Head of caudate nucleus (tissue), 42 donors: ENCODE measurements at places on chromosomes 4 and X.

DNA sequence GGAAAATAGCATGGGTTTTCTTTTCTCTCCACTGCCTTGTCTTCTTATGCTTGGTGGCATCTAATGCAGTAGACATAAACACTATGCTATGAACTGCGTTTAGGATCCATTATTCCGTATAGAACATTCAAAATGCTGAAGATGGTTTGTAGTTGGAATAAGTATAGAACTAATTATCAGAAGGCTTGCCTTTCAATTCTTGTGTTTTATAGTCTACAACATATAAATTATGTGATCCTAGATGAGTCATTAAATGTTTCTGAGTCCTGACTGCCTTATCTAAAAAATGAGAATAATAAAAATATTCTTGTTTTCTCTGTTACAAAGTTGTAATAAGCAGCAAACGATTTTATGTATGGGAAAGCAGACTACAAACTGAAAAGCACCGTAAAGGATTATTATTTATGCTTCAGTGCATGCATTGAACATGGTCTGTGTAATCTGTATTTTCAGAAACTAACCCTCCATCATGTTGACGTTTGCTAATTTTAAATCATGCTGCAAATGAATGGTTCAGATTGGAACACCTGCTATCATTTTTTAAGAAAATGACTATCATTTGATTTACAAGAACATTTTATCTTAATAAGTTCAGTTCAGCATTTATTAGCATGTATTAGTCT is 335.9 kb upstream of the AADAT start:
- DNase-seq = no peak

- no peak for DNase-seq
These were observed 641.3 kb downstream of the RPA4 start for GRCh38 chrX:97524997-97525396.

- peak; percentile 44 for DNase-seq
These were observed at the start of gene ADGRA3 for GRCh38 chr4:22515888-22516541. Gene ADGRA3 (minus strand): TSS chr4:22516066. CDS start chr4:22515784, 282 bp downstream.

GRCh38 chrX:154650221-154650510 is 3.2 kb downstream of the CTAG2 start:
- no peak for DNase-seq

GRCh38 chr4:184344899-184345572 is 127.4 kb upstream of the ENPP6 start:
- DNase-seq = no peak

DNA sequence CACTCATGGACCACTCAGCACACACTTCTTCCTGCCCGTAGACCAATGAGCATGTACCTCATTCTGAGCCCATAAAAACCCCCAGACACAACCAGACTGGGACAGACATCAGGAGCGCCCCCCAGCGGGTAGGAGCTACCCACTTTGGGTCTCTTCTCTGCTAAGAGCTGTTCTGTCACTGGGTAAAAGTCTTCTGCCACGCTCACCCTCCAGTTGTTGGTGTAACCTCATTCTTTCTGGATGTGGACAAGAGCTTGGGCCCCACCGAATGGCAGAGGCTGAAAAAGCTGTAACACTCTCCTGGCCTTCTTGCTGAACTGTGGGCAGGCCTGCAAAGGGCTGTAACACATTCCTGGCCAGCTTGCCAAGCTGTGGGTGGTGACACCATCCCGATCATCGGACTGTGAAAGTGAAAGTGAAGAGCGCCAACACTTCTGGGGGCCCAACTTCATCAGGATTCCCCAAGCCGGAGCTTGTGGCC is 137.6 kb downstream of the TECRL start:
- no peak for DNase-seq

GRCh38 chrX:17826609-17827496 is 34.2 kb downstream of the RAI2 start:
- DNase-seq = no peak

GRCh38 chrX:103586314-103586646 is 965 bp downstream of the TCEAL4 start:
- DNase-seq = peak; percentile 10

DNA sequence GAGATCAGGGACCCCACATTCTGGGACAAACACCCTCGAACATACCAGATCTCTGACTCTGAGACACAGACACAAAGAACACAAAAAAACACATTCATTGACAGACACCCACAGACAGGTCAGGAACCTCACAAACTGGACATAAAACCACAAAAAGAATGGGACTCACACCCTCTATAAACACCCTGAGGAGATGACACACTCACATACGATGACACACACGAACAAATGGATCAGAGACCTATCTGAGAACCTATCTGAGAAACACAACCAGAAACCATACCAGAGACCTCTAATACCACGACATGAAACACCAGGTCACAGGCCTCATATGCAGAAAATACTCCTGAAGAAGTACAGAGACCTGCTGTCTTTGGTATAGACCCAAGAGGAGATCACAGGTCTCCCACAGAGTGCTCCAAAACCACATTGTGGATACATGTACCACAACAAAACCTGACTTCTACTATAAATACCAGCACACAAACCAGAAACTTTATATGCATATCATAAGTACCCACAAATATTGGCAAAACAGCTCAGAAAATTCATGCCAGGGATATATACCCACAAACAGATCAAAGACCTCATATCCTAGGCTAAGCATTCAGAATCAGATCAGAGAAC is 19.5 kb downstream of the SUV39H1 start:
- no peak for DNase-seq

DNA sequence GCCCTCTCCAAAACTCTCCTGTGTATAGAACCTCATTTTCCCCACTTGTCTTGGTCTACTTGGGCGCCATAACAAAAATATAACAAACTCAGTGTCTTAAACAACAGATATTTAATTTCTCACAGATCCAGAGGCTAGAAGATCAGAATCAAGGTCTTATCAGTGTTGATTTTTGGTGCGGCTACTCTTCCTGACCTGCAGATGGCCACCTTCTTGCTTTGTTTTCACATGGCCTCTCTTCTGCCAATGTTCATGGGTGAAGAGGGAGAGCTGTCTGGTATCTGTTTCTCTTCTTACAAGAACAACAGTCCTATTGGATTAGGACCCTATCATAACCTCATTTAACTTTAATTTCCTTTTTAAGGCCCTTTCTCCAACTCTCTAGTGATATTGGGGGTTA is 177.3 kb downstream of the PABPC4L start:
- no peak for DNase-seq

DNA sequence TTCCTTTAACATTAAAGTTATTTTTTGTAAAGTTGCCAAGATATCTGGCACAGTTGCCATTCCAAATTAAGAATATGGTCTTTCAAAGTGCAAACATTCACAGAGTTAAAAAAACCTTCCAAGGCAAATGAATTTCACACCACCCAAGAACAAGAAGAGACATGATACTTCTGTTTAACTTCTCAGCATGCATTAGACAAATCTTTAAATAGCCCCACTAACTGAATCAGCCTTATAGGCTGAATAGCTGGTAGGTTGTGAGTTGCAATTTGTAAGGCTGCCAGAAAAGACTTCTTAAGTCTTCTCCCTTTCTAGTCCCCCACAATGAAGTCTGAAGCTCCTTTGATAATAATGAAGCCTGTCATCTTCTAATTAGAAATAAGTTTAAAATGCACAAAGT is 95.6 kb downstream of the MAPK10 start:
- DNase-seq = no peak

DNA sequence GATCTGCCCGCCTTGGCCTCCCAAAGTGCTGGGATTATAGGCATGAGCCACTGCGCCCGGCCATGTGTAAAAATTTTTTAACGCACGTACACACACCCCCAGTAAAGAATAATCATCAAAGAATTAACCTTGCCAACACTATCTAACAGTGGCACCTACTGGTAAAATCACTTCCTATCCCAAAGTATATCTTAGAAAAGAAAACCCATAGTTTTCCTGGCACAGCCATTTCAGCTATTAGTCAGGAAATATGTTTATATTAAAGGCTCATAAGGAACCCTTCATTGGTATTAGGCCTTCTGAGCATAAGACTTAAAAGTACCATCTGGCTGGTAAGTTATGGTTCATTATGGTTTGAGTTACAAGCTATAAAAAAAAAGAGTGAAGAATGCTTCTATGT is 14.1 kb downstream of the S100G start:
- DNase-seq = no peak

GRCh38 chrX:125998432-125998831 is 167.7 kb downstream of the DCAF12L2 start:
- no peak for DNase-seq

- peak; percentile 91 for DNase-seq
These were observed 24.4 kb upstream of the PDE6B start for GRCh38 chr4:600850-601515.

DNA sequence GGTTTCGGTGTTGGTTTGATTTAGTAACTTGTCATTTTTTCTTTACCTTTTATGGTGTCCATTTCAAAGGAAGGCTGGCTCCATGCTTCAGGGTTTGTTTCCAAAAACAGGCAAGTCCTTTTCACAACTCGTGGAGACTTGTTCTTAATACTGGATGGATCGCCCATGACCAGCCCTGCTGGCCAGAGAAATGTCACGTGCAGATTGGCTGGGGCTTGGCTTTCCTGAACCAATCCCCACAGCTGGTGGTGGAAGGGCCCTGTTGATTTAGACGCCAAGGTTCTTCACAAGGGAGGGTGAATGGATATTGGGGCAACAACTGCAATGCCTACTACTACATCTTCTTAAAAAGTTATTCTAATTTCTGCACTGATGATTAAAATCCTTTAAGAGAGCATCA is 92.6 kb downstream of the SHROOM3 start:
- no peak for DNase-seq

- DNase-seq = no peak
These were observed 49.0 kb downstream of the AGA start for GRCh38 chr4:177393236-177393635.

GRCh38 chr4:112888622-112889021 is 160.8 kb upstream of the ANK2 start:
- no peak for DNase-seq

- DNase-seq = no peak
These were observed 1.0 kb upstream of the GRPEL1 start for GRCh38 chr4:7068883-7069282.

DNA sequence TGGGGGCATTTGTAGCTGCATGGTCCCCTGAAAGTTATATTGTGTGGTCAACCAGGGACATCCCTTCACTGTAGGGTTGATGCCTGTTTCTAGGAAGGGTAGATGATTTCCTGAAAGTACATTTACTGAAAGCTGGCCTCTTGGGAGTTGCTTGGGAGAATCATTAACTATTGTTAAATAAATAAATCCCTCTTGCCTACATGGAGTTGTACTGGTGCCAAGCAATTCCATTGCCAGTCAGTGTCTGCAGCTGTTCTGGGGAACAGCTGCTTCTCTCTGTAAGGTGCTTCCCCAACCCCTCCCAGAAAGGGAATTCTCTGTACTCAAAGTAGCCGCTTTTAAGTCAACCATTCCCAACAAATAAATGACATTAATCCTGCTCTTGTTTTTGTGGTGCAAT is 51.1 kb downstream of the C4orf51 start:
- DNase-seq = no peak

- DNase-seq = no peak
These were observed 275.3 kb downstream of the CRLF2 start for GRCh38 chrX:936979-937769.

DNA sequence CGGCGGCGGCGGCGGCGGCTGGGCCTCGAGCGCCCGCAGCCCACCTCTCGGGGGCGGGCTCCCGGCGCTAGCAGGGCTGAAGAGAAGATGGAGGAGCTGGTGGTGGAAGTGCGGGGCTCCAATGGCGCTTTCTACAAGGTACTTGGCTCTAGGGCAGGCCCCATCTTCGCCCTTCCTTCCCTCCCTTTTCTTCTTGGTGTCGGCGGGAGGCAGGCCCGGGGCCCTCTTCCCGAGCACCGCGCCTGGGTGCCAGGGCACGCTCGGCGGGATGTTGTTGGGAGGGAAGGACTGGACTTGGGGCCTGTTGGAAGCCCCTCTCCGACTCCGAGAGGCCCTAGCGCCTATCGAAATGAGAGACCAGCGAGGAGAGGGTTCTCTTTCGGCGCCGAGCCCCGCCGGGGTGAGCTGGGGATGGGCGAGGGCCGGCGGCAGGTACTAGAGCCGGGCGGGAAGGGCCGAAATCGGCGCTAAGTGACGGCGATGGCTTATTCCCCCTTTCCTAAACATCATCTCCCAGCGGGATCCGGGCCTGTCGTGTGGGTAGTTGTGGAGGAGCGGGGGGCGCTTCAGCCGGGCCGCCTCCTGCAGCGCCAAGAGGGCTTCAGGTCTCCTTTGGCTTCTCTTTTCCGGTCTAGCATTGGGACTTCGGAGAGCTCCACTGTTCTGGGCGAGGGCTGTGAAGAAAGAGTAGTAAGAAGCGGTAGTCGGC is 528 bp downstream of the FMR1 start:
- DNase-seq = peak; percentile 15

GRCh38 chr4:42369489-42369888 is 27.8 kb upstream of the SHISA3 start:
- DNase-seq = no peak

DNA sequence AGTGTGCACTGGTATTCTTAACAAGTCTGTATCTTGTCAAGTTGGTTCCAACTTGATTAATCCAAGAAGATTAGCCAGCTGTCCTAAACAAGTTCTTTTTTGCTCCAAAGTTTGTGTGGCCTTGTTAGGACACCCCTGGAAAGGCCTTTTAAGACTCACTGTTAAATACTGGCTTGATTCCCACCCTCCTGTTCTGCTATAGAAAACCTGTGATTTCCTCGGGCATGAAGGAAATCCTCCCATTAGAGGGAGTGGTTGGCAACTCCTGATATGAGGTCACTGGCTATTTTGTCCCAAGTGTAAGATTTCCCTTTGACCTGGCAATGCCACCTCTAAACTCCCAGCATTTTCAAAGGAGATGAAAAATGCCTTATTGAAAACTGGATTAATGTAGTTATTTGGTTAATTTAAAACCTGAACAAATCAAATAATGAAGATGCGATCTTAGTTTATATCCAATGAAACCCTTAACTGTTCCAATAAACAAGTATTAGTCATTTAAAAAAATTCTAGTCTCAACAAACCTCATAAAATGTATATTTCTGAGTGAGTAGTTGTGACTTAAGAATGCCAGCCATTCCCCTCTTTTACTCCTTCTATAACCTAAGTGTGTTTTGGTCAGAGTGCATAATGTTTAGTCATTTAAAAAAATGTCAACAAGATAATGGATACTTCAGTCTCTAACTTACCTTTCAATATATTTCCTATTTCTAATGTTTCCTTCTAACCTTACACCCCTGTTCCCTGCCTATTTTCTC is 94.4 kb downstream of the NPNT start:
- DNase-seq = no peak

- DNase-seq = no peak
These were observed 339.0 kb upstream of the BOD1L1 start for GRCh38 chr4:13966231-13967195.

- peak; percentile 36 for DNase-seq
These were observed 445 bp downstream of the AP1S2 start for GRCh38 chrX:15854080-15854655.

DNA sequence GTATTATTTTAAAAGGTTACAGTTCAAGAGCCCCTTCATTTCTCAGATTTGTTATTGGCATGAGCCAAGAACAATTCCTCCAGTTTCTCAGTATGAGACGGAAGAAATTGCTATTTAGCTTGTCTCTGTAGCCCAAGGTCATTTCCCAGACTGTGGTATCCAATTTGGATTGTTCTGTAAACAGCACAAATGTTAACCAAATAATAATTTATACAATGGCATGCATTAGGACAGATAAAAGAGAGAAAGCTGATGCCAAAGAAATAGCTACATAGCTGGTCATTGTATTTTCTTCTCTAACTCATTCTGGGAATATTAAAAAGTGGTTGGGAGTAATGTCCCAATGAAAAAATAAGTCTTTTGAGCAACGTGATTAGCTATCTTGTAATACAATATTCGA is 134.6 kb upstream of the NPY2R start:
- no peak for DNase-seq
